ENCODE measurements at places on chromosomes 12 and 14.

DNA sequence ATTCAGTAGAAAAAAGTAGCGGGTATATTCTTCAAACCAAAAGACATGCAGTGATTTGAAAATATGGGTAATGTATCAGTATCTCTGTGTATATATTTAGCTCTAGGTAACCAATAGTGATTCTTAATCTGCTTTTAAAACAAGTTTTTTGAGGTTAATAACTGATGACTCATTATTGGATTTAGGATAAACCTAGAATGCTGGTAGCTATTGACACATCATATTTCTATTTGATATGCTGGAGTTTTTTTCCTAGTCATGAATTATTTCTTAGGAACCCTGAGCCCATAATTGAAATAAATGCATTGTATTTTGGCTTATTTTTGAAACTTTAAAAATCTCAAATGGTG lies 15.5 kb downstream of the ARF6 start:
- DNase-seq: no peak

GRCh38 chr12:93572712-93573551 lies 457 bp downstream of the SOCS2 start:
- DNase-seq: no peak

GRCh38 chr12:24803430-24804245 lies 145.3 kb downstream of the BCAT1 start:
- no peak for DNase-seq

DNA sequence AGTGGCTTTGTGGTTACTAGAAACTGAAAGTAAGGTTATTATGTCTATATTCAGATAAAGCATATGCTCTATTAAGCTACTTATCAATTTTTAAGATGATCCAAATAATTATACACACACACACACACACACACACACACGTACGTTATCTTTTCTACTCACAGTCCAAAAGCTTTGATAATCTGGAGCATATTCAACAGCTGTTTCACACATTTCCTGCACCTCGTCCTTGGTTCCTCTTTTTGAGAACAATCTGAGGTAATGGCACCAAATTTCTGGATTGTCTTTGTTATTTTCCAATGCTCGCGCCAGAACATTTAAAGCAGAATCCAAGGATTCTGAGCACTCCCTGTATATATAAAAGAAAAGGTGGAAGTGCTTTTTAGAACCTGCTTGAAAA lies 37.5 kb downstream of the ZFC3H1 start:
- DNase-seq: no peak

DNA sequence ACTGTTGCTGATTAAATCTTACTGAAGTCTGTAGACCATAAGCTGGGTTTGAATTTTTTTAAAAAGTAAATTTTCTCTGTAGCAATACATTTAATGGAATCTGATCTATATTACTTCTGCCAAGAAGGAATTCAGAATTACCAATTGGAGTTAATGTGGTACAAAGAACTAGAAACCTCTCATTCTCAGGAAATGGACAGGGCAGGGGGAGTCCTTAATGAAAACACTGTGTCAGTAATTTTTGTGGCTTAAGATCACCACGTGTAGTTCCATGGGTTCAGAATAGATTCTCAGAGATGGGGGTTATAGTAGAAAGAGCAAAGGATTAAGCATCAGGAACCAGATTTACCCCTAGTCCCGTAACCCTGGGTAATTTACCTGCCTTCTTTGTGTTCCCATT lies 30.3 kb downstream of the FBXL14 start:
- no peak for DNase-seq

DNA sequence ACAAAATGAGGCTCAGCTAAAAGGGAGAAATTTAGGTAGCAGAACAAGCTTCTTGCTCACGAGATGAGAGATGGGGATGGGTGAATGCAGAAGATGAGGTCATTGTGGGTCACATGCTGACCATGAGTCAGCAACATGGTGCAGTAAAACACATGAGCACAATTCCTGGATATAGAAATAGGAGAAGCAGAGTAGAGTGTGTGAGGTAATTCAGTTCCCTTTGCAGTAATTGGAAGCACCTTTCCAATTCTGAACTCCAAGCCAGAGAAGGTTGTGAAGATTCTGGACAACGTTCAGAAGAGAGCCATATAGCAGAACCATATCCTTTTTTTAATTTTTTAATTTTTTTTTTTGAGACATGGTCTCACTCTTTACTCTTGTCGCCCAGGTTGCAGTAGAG lies 62.0 kb upstream of the LMNTD1 start:
- DNase-seq: peak; percentile 90

GRCh38 chr12:39240587-39240986 lies 202.3 kb downstream of the KIF21A start:
- DNase-seq: no peak

DNA sequence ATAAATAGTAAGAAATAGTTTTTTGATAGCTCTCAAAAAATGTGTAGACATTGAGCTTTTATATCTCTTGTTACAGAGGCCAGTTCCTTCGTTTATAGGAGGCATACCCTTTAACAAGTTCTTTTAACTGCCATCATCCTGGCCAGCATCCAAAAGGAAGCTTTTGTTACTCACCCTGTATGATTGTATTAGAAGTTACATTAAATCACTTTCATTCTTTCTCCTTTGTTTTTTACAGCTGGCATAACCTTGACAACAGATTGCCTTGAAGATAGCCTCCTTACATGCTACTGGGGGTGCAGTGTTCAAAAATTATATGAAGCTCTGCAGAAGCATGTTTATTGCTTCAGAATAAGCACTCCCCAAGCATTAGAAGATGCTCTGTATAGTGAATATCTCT lies 20.1 kb downstream of the CGRRF1 start:
- peak; percentile 13 for DNase-seq
